Psoas muscle (tissue), 8 donors: ENCODE measurements at places on chromosomes 3 and 15. TPM values are rescaled to one million over a fixed set of nuclear protein-coding genes. Genes with fewer than 3 reads are reported as not detected.
A peak's percentile ranks its signal among the peaks of the same experiment; 100 is the strongest.

DNA sequence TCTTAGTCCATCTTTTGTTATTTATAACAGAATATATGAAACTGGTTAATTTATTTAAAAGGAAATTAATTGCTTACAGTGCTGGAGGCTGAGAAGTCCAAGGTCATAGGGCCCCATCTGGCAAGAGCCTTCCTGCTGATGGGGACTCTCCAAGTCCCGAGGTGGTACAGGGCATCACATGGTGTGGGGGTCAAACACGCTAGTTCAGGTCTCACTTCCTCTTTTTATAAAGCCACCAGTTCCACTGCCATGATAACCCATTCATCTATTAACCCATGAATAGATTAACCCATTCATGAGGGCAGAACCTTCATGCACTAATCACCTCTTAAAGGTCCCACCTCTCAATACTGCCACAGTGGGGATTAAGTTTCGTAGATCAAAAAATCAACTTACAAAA is 659.3 kb downstream of the NAALADL2 start:
- DNase-seq: no peak

DNA sequence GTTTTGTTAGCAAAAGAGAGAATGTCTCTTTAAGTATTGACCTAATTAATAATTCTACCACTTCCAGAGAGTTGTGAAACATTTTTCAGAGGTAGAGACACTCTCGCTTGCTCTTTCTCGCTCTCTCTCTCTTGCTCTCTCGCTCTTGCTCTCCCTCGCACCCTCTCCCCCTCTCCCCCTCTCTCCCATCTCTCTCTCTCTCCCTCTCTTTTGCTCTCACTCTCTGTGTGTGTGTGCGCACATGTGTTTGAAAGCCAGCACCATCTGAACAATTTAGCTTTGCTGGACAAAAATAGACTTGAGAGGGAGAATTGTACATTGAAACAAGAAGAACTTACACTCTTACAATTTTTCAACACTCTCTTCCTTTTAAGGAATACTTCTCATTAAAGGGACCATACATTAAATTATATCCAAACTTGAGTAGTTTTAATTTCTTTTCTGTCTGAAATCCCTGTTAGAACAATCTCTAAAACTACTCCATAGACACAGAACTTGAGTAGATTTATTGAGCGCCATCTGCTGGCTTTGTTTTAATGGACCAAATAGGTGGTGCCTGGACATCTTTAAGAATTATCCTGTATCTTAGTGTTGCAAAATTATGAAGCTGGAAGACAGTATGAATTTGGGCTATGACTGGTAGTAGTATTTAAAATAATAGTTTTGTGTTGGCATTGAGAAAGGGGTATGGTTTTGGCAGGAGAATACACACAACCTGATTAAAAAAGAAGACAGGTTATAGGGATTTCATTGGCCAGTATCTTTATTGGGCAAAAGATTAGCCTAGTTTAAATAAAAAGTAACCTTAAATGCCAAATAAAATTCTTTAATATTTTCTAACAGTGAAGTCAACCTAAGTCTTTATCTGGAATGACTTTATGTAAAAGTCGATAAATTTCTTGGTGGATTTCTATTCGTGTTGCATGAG is 124.6 kb downstream of the AKAP13 start:
- DNase-seq: no peak

DNA sequence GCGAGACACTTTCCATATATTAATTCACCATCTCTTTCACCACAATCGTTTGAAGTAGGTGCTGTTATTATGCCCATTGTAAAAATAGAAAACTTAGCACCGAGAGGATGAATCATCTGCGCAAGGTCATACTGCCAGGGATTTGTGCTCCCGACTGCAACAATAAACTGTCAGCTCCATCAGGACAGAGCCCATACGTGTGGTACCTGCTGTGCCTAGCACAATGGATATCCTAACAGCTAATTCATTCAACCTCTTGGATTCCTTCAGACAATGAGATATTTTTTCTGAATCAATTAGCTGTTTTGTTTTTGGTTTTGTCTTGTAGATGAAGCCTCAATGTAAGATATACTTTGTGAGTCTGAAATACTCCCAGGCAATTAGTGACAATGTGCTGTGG is 32.3 kb upstream of the PROK2 start:
- no peak for DNase-seq

DNA sequence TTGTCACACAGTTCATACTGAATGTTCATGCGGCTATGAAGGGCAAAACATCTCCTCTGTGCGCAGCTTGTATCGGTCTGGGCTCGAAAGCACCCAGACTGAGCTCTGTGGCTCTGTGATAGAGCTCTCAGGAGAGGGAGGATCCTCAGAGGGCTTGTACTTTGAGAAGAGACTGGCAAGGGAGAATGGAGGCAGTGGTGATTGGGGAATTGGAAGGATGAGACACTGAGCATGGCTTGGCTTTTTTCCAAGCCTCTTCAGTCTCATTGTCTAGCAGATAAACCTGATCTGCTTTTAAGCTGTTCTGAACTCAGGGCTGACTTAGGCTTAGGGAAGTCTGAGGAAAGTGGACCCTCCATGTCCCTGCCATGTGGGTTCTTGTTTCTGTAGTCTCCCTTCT is 43.0 kb downstream of the RAD54L2 start:
- DNase-seq: no peak

DNA sequence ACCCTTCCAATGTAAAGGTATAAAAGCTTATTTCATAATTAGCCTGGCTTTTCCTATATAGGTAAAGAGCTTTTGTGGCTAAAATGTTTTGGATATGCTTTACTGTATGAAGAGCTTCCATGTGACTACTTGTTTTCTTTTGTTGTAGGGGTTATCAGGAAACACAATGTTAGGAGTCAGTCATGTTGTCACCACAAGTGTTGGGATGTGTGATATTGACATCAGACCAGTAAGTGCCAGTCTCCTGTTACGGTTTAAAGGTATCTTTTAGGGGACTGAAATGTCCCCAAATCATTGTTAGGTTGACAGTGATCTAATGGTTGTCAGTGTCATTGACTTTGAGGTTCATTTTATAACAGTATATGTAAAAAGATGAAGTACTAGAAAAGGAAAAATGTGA is 18.3 kb downstream of the ACTL6A start:
- DNase-seq: no peak

GRCh38 chr15:79161837-79162508 is 71.4 kb upstream of the RASGRF1 start:
- DNase-seq: no peak

DNA sequence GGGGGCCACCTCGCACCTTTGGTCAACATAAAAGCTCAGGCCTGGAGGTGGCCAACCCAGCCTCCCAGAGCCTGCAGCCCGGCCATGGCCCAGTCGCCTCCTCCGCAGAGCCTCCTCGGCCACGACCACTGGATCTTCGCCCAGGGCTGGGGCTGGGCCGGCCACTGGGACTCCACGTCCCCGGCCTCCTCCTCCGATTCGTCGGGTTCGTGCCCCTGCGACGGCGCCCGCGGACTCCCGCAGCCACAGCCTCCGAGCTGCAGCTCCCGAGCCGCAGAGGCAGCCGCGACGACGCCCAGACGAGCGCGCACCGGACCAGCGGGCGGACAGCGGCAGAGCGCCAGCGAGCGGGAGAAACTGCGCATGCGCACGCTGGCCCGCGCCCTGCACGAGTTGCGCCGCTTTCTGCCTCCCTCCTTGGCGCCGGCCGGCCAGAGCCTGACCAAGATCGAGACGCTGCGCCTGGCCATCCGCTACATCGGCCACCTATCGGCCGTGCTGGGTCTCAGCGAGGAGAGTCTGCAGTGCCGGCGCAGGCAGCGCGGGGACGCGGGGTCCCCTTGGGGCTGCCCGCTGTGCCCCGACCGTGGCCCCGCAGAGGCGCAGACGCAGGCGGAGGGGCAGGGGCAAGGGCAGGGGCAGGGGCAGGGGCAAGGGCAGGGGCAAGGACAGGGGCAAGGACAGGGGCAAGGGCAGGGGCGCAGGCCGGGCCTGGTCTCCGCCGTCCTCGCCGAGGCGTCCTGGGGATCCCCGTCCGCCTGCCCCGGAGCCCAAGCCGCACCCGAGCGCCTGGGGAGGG is at the start of gene MESP2:
Gene MESP2, plus strand, starts transcription at position 59 of the 799 bp plus-strand sequence. Its CDS starts 26 bp downstream, at position 85.
- peak; percentile 92 for DNase-seq

DNA sequence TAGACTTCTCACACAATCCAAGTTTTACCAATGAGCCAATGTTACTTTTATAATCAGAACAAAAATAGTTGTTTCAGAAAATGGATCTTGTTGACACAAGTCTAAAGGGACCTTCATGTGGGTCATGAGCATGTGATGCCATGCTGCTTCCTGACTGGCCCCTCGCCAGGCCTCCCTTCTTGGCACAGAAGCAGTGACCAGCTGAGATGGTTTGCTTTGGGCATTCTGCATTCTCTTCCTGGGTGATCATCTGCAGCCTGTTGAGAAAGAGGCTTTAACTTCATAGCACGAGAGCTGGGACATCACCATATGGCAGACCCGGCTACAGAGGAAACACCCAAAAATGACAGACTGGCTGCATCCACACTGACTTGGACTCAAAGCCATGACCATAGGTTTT is 45.7 kb downstream of the TGM4 start:
- no peak for DNase-seq

- DNase-seq: peak; percentile 83
These were observed 15.3 kb upstream of the ADIPOQ start for GRCh38 chr3:186826976-186827857.

DNA sequence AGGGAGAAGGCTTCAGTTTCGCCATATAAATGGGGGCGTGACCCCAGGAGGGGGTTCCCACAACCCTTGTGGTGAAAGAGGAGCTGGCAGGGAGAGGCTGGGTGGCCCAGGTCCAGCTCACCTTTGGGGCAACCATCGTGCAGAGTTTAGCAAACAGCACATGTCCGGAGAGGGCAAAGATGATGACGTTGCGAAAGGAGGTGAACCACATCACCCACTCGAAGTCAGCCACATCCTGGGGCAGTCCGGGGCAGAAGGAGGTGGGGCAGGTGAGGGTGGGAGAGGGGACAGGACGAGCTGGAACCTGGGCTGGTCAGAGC is 3.7 kb downstream of the HHATL start:
- DNase-seq: peak; percentile 69

- no peak for DNase-seq
These were observed 157.3 kb upstream of the UBE2E1 start for GRCh38 chr3:23648326-23648995.

DNA sequence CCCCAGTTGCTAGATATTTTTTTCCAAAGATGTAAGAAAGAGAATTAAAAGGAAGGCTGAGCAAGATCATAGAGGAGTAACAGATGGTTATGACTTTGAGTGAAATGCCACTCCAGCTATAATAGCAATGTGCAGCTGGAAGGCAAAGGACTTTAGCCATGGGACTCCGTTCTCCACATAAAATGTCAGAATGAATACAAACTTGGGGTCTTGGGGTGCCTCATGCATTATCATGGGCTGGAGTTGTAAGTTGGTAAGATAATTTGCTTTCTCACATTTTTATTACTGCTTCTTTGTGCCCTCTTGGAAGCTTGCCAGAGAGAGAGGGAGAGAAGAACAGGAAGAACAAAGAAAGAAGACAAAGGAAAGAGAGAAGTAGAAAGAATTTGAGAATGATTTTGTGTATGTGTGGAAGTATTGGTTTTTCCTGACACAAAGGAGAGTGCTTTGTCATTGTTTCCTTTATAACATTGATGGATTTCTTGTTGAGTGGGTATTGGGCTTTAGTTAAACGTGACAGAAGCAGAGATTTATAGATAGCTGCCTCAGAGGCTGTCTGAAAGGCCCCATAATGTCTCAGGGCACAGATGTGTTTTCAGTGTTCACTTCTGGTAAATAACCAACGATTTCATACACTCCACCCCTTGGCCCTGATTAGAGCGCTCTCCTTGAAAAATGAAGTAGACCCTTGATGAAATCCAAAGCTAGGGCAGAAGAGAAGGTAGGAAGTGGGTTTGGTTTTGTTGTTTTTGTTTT is 715.3 kb downstream of the NR2F2 start:
- DNase-seq: no peak

DNA sequence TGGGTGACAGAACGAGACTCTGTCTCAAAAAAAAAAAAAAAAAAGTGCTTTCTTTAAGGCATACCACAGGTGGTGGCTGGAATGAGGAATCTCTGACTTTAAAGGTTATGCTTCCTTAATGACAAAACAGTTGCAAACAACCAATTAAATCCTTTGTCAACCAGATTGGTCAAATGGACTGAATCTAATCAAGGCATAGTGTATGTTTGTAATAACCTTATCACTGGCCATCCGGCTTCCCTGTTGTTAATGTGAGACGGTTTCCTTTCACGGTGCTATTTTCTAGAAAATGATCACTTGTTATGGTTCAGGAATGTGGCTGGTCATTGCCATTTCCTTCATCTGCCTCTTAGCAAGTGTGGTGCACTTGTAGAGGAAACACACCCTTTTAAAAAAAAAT is 75.9 kb downstream of the FLNB start:
- no peak for DNase-seq

GRCh38 chr3:43616034-43616433 is 5.8 kb downstream of the ANO10 start:
- no peak for DNase-seq

- peak; percentile 87 for DNase-seq
These were observed 243.9 kb downstream of the TBL1XR1 start for GRCh38 chr3:176953106-176954060.

The PLA2G4E gene
- polyA plus RNA-seq: not detected

The ICE2 gene
- polyA plus RNA-seq: 6.6 TPM

The REC114 gene
- not detected for polyA plus RNA-seq

The SPTSSB gene
- polyA plus RNA-seq: 0.03 TPM

The NOX5 gene
- polyA plus RNA-seq: 0.03 TPM

The FRMD5 gene
- polyA plus RNA-seq: under 0.01 TPM

The TMEM45A gene
- polyA plus RNA-seq: 5.4 TPM

The NRROS gene
- polyA plus RNA-seq: 0.83 TPM

The FAM3D gene
- not detected for polyA plus RNA-seq

The C3orf49 gene
- not detected for polyA plus RNA-seq

The ST3GAL6 gene
- 7.6 TPM for polyA plus RNA-seq
